Fibroblast of the conjunctiva (primary cell): ENCODE measurements at places on chromosomes 16 and 17.

GRCh38 chr17:41464682-41465081 is 2.5 kb downstream of the KRT32 start:
- peak; percentile 68 for DNase-seq

DNA sequence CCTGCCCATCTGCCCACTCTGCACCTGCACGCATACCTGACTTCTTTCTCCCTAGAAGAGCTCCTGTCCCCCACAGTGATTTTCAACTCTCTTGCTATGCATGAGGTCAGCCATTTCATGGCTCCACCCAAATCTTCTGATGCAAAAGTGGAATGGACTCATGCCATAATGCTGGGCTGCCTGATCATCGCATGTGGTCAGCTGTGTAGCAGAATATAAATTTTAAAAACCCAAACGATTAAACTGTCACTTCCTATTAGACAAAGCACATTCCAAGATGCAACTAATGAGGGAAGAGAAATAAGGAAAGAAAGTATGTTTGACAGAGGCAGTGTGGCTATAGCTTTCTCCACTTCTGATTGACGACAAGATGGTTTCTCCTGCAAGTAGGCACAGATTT is 26.1 kb downstream of the GRIN2A start:
- DNase-seq = no peak

GRCh38 chr16:51818342-51818944 is 667.4 kb upstream of the SALL1 start:
- peak; percentile 17 for DNase-seq

DNA sequence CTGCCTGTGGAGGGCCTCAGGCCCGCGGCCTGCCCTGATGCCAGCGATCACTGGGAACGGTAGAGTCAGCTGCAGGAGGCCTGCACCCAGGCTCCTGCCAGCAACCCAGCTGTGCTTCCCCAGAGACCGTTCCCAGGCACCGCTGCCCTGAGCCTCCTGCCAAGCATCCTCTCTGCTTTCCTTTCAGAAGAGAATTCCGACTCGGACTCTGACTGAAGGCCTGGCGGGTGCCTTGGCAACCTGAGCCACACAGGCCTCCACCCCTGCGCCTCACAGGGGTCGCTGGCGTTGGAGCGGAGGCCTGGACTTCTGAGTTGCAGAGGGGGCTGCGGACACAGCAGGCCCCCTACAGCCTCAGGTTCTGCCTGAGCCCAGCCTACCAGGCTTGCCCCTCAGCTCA is 7.9 kb downstream of the CMTM3 start:
- no peak for DNase-seq

- DNase-seq = no peak
Observed at GRCh38 chr17:2068031-2068518, 13.2 kb downstream of the HIC1 start.

GRCh38 chr17:42414704-42415409 is 8.2 kb downstream of the CAVIN1 start:
- DNase-seq = no peak

GRCh38 chr17:27526604-27527002 is 70.4 kb downstream of the KSR1 start:
- DNase-seq = no peak
